CD4-positive, alpha-beta T cell treated with Interleukin-1 beta for 1 hour (primary cell): ENCODE measurements at places on chromosomes 16 and 17.
A peak's percentile ranks its signal among the peaks of the same experiment; 100 is the strongest.

DNA sequence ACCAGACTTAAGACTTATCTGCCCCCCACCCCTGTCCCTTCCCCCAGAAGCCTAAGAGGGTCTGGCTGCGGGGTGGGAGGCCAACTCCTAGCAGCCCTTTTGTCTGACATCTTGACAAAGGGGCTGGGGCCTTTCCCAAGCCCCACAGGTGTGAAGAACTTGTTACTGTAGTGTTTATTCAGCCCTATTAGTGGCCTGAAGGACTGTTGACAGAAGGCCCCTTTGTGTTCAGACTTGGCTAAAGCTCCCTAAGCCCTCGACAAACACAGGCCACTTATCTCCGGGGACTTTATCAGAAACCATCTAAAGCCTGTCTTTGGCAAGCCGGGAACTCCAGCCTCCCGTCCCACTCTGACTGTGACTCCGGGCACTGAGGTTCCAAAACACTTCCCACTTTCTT is 129.8 kb downstream of the NTN1 start:
- DNase-seq = no peak

GRCh38 chr17:3865176-3865575 is 19.1 kb upstream of the NCBP3 start:
- DNase-seq = no peak

DNA sequence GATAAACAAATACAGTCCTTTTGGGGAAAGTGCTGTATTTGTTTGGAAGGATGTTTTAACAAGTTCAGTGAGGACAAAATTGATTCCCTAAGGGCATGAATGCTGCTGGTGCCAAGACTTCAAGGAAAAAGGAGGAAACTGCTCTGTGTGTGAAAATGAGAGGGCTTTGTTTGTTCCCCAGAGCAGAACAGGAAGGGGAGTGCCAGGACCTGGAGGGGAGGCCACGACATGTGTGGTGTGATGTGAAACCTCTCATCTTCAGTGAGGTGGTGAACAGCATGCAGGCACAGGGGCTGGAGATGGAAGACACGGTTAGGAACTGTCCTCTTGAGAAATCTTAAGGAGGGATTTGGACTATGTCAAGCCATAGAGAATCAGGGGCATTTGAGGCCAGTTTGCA is 46.6 kb upstream of the GRIN2A start:
- no peak for DNase-seq

- no peak for DNase-seq
These were observed 32.8 kb downstream of the ABCC3 start for GRCh38 chr17:50667259-50668024.

DNA sequence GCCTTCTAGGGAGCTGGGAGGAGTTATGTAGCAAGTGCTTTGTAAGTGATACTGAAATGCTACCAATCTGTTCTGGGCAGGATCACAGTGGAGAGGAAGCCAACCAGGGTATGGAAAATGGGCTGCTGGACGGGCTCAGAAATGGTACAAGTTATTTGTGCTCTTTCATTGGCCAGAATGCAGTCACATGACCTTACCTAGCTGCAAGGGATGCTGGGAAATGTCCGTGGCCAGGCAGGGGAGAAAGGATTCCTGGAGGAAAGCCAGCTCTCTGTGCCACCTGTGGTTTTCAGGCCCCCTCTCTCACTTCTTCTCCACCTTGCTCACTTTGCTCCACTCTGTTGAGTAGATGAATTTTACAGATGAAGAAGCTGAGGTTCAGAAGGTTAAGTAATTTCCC is 4.8 kb downstream of the EEF2K start:
- no peak for DNase-seq

- peak; percentile 11 for DNase-seq
These were observed 31.6 kb upstream of the CDRT15 start for GRCh38 chr17:14268264-14268663.

DNA sequence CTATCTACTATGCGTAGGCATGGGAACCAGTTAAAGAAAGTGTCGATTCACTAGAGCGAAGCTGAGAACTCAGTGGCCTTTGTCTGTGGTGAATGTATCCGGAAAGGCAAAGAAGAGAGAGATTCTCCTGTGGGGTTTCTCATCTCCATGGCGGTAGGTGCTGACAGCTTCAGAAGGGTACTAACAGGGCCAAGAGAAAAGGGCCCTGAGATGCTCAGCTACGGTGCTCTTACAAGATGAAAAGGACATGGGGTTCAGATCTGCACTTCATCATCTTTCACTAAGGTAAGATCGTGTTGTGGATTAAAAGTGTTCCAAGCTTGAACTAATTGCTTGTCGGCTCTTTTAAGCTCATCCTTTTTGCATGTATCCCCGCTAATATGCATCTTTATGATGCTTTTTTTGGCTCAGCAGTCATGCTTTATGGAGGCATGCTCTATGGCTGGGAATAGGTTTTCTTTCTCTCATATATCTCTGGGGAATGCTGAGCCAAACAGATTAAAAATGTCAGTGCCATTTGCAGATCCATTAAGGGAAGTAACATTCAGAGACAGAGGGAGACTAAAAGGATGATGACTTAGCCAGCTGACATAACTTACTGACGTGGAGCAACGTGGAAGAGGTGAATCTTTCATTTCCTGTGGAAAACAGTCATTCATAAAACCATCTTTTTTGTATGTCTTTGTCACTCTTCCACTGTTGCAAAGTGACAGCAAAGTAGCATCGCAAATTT is 29.9 kb downstream of the KCNJ16 start:
- DNase-seq = no peak

DNA sequence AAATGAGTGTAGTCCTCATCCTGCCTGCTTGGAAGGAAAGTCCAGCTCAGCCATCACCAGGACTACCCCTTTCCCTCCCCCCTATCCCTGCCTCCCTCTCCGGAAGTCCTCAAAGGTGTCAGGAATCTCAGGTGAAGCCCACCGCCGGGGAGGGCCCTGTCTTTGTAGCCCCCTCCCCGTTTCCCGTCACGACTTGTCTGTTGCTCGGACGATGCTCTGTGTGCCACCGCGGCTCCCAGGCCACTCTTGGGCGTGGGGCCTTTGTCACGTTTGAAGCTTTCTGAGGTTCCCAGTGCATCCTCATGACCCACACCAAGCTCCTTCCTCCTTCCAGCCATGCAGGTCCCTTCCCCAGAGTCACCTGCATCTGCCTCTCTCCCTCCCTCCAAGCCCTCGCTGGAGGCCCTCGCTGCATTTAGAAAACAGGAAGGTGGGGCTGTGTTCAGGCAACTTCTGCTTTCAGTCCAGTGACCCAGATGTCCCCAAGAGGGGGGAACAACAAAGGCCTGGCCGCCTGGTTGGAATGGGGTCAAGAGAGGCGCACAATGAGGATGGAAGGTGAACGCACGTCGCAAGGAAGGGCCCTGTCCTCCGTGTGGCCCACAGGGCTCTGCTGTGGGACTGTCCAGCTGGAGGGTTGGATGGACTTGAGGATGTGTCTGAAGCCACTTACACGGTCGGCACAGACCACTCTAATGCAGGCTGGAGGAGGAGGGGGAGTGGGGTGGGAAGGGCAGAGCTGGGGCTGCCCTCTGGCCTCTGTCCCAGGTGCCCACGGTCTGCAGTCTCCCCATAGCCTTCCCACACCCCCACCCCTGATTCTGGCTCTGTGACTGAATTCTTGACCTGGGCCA is 59.9 kb downstream of the OR1D5 start:
- no peak for DNase-seq

- DNase-seq = no peak
These were observed 20.7 kb upstream of the CCDC92B start for GRCh38 chr17:2770129-2770528.

- no peak for DNase-seq
These were observed 106.9 kb upstream of the SIAH1 start for GRCh38 chr16:48492133-48492532.

DNA sequence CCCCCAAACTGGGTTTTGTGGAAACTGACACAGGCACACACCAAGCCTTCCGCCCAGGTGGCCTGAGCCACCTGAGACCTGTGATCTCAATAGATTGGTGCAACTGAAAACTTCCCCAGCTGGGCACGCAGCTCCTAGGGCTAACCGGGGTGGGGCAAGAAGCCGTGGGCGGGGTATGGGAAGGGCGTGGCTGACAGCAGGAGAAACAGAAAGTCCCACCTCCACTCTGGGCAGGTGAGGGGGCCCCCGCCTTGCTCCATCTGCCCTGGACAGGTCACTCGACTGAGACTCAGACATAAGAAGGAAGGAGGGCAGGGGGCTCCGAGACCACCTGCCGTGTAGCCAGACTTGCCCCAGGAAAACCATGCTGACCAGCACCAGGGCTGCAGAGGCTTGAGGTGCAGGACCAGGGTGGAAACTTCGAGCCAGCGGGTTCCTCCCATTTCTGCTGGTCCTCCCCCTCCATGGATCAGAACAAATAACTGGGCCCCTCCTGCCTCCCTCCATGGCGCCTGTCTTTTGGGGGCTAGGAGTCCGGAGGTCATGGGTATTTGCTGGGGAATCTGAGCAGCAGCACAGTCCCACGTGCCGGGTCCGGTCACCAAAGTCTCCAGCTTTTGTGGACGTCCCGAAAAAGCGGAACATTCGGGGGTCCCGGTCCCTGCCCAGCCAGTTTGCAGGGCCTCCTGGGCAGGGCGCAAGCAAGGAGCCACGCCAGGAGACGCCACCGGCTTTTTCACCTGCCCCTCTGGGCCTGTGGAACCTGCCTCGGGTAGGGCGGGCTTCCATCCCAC is 1.3 kb downstream of the TIMP2 start:
- peak; percentile 61 for DNase-seq

GRCh38 chr16:30958175-30959079 is 873 bp downstream of the SETD1A start:
- DNase-seq = no peak

DNA sequence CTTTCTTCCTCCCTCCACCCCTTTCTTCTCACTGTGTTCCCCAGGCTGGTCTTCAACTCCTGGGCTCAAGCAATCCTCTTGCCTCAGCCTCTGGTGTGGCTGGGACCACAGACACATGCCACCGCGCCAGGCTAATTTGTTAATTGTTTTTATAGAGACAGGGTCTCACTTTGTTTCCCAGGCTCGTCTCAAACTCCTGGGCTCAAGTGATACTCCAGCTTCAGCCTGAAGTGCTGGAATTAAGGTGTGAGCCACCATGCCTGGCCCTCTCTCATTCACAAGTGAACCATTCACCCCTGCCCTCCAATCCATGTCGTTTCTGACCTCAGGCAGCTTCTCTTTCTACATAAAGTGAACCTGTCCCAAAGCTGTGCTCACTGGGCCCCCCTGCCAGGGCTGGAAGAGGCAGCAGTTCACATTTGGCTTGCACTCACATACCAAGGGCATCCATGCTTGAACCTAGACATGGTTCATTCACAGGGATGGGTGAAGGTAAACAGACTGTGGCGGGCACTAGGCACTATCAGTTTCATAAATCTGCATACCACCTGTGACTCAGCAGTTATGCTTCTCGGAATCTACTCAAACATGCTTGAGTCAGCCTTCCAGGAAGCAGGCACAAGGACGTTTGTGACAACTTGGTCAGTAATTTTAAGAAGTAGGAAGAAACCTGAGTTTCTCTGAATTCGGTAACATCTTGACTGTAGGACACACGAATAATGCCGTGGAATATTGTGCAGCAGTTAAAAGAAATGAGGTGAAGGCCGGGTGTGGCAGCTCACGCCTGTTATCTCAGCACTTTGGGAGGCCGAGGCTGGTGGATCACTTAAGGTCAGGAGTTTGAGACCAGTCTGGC is 6.0 kb upstream of the RNF213 start:
- peak; percentile 65 for DNase-seq

GRCh38 chr16:66881014-66881417 is 701 bp downstream of the PDP2 start:
- DNase-seq = no peak

GRCh38 chr17:82351254-82351712 is 7.8 kb upstream of the TEX19 start:
- no peak for DNase-seq

GRCh38 chr16:22789281-22789945 is 24.5 kb upstream of the HS3ST2 start:
- no peak for DNase-seq

GRCh38 chr17:13728781-13729180 is 127.1 kb upstream of the HS3ST3A1 start:
- DNase-seq = no peak

DNA sequence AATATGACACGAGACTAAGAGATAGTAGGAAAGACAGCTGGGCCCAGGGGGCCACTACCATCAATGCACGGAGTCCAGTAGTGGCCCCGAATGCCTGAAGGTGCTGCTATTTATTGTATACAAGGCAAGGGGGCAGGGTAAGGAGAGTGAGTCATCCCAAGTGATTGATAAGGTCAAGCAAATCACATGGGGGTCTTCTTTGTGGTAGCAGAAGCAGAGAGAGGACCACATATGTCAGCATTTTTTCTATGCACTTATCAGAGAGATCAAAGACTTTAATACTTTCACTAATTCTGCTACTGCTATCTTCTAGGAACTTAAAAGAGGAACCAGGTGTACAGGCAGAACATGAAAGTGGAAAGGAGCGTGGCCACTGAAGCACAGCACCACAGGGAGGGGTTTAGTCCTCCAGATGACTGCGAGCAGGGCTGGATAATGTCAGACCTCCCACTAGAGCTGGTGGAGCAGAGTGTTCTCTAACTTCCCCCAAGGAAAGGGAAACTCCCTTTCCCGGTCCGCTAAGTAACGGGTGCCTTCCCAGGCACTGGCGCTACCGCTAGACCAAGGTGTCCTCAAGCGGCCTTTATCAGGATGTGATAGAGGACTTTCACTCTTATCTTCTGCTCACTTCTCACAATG is 26.4 kb upstream of the ARL4D start:
- no peak for DNase-seq

- no peak for DNase-seq
These were observed 1065.9 kb upstream of the RBFOX1 start for GRCh38 chr16:6266703-6267102.

DNA sequence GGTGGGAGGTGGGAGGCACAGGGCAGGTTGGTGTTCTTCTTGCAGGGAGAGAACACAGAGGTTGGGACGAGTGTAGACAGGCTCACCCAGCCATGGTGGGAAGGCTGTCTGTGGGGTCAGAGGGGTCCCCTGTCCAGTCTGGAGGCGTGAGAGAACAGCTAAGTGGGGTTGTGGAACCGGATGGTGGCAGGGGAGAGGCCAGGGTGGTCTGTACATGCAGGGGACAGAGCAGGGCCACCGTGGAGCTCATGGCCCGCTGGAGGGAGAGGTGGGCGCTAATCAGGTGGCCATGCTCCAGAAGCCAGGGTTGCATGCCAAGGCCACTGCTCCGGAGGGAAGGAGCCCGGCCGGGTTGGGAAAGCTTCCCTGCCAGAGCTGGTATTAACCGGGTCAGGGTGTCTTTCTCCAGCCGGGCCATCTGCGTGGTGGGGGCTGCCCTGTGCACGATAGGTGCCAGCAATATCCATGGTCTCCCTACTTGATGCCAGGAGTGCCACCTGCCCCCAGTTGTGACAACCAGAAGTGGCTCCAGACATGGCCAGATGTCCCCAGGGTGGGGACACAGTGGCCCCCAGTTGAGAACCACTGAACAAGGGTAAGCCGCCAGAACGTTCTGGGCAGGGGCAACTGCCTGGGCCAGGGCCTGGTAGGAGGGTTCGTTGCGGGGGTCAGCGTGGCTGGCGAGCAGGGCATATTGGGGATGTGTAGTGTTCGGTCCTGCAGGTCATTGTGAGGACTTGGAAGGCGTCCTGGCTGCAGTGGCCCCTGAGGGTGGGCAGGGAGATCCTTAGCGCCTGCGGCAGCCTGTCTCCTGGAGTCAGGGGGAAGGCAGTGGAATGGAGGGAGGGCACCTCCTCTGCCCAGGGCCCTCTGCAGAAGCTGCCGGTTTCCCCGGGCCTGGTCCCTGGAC is 5.1 kb downstream of the SNN start:
- DNase-seq = no peak

- DNase-seq = no peak
These were observed 71.8 kb upstream of the BCAR1 start for GRCh38 chr16:75323198-75323597.
